Lung (tissue), 17 donors: ENCODE measurements at places on chromosomes 11 and 22. TPM values are rescaled to one million over a fixed set of nuclear protein-coding genes. Genes with fewer than 3 reads are reported as not detected.

- DNase-seq: no peak
These were observed 65.8 kb downstream of the DEUP1 start for GRCh38 chr11:93396316-93396715.

SYT8 gene
- total RNA-seq: 40.6 TPM

CD248 gene
- total RNA-seq: 25.9 TPM

DNA sequence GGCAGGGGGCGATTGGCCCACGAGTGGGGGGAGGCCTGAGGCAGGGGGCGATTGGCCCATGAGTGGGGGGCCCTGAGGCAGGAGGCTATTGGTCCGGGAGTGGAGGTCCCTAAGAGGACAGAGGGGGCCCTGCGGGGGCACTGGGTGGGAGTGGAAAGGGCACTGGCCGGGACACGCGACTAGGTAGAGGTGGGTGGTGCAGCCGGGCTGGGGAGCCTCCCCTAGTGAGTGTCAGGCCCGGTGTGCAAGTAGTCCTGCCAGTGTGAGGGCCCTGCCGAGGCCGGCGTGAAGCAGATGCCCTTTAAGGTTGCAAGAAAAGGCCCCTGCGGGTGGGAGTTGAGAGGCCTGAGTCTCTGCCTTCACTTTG lies 909 bp upstream of the BRD1 start:
- no peak for DNase-seq

C11orf52 gene
- total RNA-seq: 16.0 TPM
